Activated CD4-positive, alpha-beta memory T cell treated with anti-CD3 and anti-CD28 coated beads for 36 hours (primary cell): ENCODE measurements at places on chromosomes 16 and 17. TPM values are rescaled to one million over a fixed set of nuclear protein-coding genes. Genes with fewer than 3 reads are reported as not detected.

DNA sequence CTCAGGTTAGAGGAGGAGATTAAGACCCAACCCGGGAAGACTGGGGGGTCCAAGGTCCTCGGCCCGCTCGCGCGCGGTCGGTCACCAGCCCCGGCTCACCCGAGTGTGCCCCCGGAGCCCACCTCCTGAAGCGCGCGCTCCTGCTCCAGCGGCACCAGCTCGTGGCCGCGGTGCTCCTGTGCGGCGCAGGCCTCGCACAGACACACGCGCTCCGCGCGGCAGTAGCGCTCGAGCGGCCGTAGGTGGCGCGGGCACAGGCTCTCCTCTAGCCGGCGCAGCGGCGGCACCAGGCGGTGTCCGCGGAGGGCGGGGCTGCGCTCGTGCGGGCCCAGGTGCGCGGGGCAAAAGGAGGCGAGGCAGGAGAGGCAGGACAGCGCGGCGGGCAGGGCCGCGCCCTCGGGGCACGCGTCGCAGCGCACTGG lies 618 bp downstream of the TRIM47 start:
- no peaks in the 10 kb centered on the region for H3K27me3 ChIP-seq
- peak overlapping the region; percentile 92 for H3K27ac ChIP-seq
- H3K36me3 ChIP-seq: peaks cover 3% of the 10 kb centered on the region
- H3K4me3 ChIP-seq: peak overlapping the region; percentile 89
- peaks cover 33% of the 10 kb centered on the region for H3K4me1 ChIP-seq

- H3K27me3 ChIP-seq: no peaks in the 10 kb centered on the region
- H3K36me3 ChIP-seq: peaks cover 42% of the 10 kb centered on the region
- no peak overlapping the region for H3K27ac ChIP-seq
- DNase-seq: no peak
These were observed 43.7 kb downstream of the COTL1 start for GRCh38 chr16:84574191-84574590.

MFSD6L gene
- not detected for total RNA-seq

GRCh38 chr17:8563981-8564602 lies 66.4 kb downstream of the MYH10 start:
- H3K27ac ChIP-seq: no peak overlapping the region
- no peak for DNase-seq
- H3K4me3 ChIP-seq: no peak overlapping the region
- H3K27me3 ChIP-seq: peaks cover 5% of the 10 kb centered on the region
- H3K4me1 ChIP-seq: no peaks in the 10 kb centered on the region

DNA sequence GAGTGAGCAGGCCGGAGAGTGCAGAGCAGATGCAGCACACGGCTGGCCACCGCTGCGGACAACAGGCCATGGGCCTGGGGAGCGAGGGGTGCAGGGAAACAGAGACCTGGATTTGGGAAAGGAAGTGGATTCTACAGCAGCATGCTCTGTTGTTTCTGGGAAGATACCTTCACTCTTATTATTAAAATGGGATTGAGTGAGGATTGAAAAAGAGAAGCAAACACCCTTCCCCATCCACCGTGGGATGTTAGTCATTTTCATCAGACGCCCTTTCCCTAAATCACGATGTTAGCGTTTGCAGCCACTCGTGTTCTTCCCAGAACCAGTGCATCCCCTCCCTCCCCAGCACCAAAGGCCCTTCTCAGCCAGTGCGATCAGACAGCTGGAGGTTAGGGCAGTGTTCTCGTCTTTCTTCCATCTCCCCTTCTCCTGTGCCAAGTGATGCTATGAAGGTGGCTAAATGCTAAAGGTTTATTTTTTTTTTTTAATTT lies 196.5 kb upstream of the CHMP6 start:
- H3K4me3 ChIP-seq: no peak overlapping the region
- DNase-seq: no peak

GRCh38 chr16:89759746-89760340 lies 38.5 kb downstream of the ZNF276 start:
- no peak overlapping the region for H3K4me3 ChIP-seq
- peak; percentile 48 for DNase-seq
- peaks cover 40% of the 10 kb centered on the region for H3K4me1 ChIP-seq
- no peaks in the 10 kb centered on the region for H3K27me3 ChIP-seq
- H3K27ac ChIP-seq: no peak overlapping the region

DNA sequence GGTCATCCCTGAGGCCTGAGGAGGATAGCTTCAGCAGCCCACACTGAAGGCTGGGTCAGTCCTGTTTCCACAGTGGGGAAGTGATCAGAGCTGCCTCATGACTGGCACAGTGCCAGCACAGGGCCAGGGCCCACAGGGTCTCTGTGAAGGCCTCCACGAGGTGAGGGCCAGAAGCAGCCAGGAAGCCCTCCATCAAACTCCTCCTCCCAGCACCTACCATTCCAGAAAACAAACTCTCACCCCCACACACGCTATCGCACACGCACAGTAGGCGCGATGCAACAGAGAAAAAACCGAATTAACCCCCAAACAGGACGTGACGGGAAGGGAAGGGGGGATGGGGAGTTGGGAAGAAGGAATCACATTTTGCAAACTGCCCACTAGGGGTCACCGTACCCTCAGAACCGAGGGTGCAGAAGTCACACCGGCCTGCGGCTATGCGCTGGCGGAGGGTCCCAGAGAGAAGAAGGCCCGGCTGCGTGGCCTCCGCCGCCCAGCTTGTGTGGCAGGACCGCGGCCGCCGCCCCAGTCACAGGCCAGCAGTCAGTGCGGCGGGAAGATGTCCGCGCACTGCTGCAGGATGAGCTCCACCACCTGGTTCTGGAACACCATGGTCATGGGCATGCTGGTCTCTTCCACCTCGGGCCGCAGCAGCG lies 37.6 kb downstream of the ARHGAP27 start:
- peaks cover 21% of the 10 kb centered on the region for H3K36me3 ChIP-seq
- no peaks in the 10 kb centered on the region for H3K4me1 ChIP-seq
- peak; percentile 51 for DNase-seq

DNA sequence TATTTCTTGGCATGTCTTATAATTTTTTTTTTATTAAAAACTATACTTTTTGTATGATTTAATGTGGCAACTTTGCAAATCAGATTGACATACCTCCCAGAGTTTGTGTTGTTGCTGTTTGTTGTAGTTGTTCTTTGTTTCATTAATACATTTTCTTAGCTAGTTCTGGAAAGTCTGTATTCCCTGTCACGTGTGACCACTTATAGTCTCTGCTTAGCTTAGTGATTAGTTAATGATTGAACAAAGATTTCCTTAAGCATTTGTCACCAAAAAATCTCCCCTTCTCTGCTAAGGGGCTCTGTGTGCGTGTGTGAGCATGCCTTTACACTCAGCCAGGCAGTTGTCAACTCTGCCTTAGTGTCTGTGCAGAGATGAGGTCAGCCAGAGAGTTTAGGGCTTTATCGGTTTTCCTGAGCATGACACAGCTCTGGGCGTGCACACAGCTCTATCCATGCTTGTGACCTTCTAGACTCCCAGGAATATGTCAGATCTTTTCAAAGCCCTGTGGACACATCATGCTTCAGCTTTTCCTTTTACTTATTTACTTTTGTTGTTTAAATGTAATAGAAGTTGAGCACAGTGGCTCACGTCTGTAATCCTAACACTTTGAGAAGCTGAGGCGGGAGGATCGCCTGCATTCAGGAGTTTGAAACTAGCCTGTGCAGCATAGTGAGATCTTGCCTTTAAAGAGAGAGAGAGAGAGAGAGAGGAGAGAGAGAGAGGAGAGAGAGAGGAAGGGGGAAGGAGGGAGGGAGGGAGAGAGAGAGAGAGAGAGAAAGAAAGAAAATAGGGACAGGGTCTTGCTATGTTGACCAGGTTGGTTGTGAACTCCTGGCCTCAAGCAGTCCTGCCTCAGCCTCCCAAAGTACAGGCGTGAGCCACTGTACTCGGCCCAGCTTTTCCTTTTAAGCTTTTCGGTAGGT lies 21.9 kb downstream of the DNAI2 start:
- no peak for DNase-seq
- no peak overlapping the region for H3K27ac ChIP-seq
- H3K4me3 ChIP-seq: no peak overlapping the region
- H3K36me3 ChIP-seq: no peaks in the 10 kb centered on the region

GRCh38 chr17:38322156-38322779 lies 21.5 kb downstream of the GPR179 start:
- H3K27me3 ChIP-seq: no peaks in the 10 kb centered on the region
- no peaks in the 10 kb centered on the region for H3K4me1 ChIP-seq
- DNase-seq: peak; percentile 76

GRCh38 chr17:1928976-1929375 lies 96.2 kb downstream of the RTN4RL1 start:
- no peaks in the 10 kb centered on the region for H3K36me3 ChIP-seq
- H3K27ac ChIP-seq: no peak overlapping the region
- DNase-seq: no peak
- no peaks in the 10 kb centered on the region for H3K4me1 ChIP-seq

DNA sequence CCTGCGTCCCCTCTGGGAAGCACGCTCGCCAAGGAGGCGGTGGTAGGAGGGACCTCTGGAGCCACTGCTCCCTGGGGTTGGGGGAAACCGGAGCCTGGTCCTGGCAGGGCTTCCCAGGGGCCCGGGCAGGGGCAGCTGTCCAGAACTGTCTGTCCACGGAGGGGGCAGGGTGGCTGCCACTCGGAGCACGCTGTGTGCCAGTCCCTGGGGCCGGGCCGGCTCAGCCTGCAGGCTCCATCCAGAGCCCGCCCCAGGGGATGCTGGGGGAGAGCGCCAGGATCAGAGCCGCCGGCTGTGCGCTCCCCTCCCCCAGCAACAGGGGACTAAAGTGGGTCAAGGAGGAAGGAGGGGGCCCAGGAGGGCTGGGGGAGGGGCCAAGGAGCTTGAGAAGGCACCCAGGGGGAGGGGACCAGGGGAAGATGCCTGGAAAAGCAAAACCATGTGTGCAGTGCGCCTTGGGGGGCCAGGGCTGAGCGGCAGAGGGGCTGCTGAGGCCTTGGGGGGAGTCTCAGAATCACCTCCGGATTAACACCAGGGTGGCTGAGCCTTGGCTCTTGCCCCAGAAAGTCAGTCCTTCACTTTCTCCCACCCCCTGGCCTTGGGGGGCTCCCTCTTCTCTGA lies 21.3 kb downstream of the ZNF423 start:
- H3K27ac ChIP-seq: no peak overlapping the region
- H3K4me3 ChIP-seq: no peak overlapping the region
- no peak for DNase-seq
- H3K36me3 ChIP-seq: no peaks in the 10 kb centered on the region
- no peaks in the 10 kb centered on the region for H3K4me1 ChIP-seq

DNA sequence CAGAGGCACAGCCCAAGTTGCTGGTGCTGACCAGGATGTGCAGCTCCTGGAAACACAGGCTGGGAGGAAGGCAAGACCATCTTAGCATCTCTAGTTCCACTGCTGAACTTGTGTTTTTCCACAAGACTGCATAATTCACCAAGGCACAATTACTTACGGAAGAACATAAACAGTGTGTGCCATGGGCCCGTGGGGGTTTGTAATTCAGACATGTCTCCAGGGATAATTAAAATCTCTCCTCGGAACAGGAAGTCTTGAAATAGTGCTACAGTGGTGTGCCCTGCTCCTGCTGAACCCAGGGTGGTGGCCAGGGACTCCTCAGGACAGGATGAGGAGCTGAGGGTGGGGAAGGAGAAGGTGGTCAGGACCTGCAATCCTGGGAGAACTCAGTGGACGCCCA lies 188.2 kb downstream of the CCT6B start:
- peaks cover 11% of the 10 kb centered on the region for H3K27me3 ChIP-seq
- H3K36me3 ChIP-seq: no peaks in the 10 kb centered on the region
- no peak overlapping the region for H3K4me3 ChIP-seq
- H3K4me1 ChIP-seq: no peaks in the 10 kb centered on the region

ZP2 gene
- total RNA-seq: not detected

GDPD1 gene
- total RNA-seq: 2.9 TPM

DNA sequence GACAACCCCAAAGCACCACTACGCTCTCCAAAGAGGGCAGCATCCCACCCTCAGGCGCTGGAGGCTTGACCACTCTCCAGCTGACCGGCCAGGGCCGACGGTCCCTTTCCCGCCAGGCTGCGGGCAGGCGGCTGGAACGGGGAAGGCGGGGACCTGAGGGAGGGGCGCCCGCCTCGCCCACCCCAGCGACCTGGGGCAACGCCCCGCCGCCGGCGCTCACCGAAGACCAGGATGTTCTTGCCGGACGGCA lies 431 bp downstream of the DYNC1LI2 start:
- no peak for DNase-seq
- H3K27ac ChIP-seq: peak overlapping the region; percentile 61
- peaks cover 40% of the 10 kb centered on the region for H3K4me1 ChIP-seq
- H3K4me3 ChIP-seq: peak overlapping the region; percentile 83

DNA sequence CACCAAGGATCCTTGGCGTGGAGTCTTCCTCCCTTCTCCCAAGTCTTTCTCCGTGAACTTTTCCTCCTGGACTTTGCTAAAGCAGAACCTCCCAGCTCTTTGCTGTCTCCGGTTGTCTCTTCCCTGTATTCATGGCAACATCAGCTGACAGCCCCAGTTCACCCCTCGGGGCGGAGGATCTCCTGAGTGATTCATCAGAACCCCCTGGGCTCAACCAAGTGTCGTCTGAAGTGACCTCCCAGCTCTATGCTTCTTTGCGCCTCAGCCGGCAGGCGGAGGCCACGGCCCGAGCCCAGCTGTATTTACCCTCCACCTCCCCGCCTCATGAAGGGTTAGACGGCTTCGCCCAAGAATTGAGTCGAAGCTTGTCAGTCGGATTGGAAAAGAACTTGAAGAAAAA lies 943 bp downstream of the CNTROB start:
- peak overlapping the region; percentile 88 for H3K27ac ChIP-seq
- H3K4me1 ChIP-seq: peaks cover 47% of the 10 kb centered on the region
- peak; percentile 55 for DNase-seq
- no peaks in the 10 kb centered on the region for H3K27me3 ChIP-seq

DNA sequence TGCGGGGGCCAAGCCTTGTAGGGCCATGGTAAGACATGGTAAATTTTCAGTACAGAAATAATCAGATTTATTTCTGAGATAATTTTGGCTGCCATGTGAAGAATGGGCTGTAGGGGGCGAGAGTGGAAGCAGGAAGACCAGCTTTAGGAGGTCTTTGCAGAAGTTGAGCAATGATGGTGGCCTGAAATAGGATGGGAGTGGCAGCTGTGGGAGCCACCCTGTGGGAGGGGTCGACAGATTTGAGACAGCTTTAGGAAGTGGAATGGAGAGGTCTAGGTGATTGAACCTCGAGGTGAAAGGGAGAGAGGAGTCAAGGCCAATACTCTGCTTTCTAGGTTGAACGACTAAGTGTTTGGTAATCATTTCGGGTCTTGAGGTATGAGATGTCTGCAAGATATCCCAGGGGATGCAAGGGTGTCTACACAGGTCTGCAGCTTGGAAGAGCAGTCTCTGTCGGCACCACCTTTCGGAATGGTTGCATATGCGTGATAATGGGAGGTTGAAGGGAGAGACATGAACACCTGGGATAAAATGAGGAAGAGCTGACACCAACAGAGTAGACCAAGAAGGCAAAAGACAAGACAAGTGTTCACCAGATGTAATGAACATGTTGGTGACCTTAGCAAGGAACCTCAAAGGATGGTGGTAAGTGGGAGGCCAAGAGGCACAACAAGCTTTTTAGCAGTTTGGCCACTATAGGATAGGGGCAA lies 4.2 kb upstream of the ATXN7L3 start:
- DNase-seq: peak; percentile 71
- no peaks in the 10 kb centered on the region for H3K27me3 ChIP-seq
- H3K27ac ChIP-seq: peak overlapping the region; percentile 60
- H3K4me3 ChIP-seq: no peak overlapping the region
- H3K36me3 ChIP-seq: peaks cover 18% of the 10 kb centered on the region

- no peaks in the 10 kb centered on the region for H3K27me3 ChIP-seq
- DNase-seq: peak; percentile 3
- H3K27ac ChIP-seq: no peak overlapping the region
- H3K4me1 ChIP-seq: peaks cover 17% of the 10 kb centered on the region
These were observed 72.1 kb downstream of the AMFR start for GRCh38 chr16:56353054-56353921.

LYRM1 gene
- total RNA-seq: 28.0 TPM
